PC-9 (cell line): ENCODE measurements at places on chromosomes 1 and 21. TPM values are rescaled to one million over a fixed set of nuclear protein-coding genes. Genes with fewer than 3 reads are reported as not detected.

Gene GNAT2
- 0.52 and 0.63 TPM in 2 replicates for total RNA-seq

Gene HES3
- not detected in 2 replicates for total RNA-seq

Gene C21orf58
- 28.9 and 30.7 TPM in 2 replicates for total RNA-seq

Gene SYNC
- total RNA-seq, result 2.1 and 2.8 TPM in 2 replicates

Gene DNALI1
- total RNA-seq, result not detected in 2 replicates
